Endodermal cell (in vitro differentiated cells): ENCODE measurements at places on chromosomes 3 and 15.
A peak's percentile ranks its signal among the peaks of the same experiment; 100 is the strongest.

DNA sequence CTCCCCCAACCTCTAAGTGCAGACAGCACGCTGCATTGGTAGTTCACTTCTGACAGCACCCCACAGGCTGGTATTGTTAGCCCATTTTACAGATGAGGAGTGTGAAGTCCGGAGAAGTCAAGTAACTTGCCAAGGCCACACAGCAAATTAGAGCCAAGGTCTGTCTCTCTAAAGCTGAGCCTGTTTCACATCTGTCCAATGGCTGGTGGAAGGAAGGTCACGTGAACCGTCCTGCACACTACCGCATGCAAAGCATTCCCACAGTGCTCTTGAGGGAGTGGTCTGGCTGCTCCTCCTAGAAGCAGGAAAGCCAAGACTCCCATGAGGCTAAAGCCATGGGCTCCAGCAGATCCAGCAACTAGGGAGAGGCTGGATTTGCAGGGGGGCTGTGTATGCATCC, 50.0 kb downstream of the MGLL start:
- no peak for DNase-seq

DNA sequence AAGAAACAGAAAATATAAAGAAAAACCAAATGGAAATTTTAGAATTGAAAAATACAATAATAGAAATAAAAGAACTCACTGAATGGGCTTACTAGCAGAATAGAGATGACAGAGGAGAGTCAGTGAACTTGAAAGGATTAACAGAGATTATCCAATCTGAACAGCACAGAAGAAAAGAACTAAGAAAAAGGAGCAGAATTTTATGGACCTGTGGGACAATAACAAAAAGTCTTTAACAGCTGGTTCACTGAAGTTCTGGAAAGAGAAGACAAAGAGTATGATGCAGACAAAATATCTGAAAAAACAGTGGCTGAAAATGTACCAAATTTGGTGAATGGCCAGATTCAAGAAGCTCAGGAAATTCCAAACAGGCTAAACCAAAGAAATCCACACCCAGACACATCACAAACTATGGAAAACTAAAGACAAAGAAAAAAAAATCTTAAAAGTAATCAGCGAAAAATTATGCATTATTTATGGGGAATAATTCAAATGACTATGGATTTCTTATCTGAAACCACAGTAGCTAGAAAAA, 9.7 kb upstream of the GNB5 start:
- no peak for DNase-seq

GRCh38 chr15:29590701-29591100, 231.6 kb downstream of the TJP1 start:
- DNase-seq: no peak

- peak; percentile 60 for DNase-seq
Measured at GRCh38 chr3:43162230-43163084, 56.6 kb upstream of the POMGNT2 start.

GRCh38 chr3:112030901-112031300, 3.6 kb upstream of the TMPRSS7 start:
- DNase-seq: no peak

GRCh38 chr15:45254405-45254804, 2.4 kb downstream of the SLC28A2 start:
- no peak for DNase-seq
